ENCODE measurements at places on chromosomes 2 and 18.

DNA sequence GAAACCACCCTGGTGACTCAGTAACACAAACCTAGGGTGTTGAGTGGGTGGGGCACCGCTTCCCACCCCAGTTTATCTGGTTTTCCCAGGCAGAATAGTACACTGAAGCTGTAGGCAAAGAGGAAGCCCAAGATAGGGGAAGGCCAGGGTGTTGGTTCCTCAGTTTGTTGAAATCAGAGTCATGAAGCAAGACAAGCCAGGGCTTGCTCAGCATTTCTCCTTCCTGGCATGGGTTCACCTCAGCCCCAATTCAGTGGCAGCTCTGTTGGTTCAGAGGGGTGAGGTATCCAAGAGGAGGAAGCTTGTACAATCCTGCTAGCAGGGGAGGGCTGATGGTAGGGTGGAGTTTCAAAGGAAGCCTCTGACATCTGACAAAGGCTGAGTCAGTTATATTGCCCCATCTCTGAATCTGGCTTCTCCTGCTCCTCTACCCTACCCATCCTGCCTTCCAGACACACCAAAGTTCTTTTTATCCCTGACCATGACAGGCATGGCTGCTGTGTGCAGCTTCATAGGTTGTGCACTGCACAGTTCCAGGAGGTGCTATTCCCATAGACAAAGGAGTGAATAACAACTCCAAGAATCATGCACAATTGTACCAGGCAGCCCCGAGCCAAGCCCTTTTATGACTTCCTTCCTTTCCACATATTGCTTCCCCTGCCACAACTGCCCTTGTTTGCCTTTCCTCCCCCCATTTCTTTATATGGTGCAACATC, 24.9 kb upstream of the RAB10 start:
- DNase-seq = no peak

DNA sequence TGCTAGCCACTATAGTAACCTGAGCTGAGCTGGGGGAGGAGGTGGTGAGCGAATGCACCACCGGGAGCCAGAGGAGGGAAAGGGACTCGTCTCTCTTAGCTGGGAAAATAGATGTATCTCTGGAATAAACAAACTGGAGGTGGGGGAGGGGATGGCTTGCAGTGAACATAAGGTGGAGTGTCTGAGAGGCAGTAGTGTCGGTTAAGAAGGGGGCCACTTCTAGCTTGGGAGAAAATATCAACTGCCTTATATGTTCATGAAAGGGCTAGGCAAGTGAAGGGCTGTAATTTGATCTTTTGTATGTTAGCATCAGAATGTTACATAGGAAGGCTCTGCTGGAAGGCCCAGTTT, 2.2 kb downstream of the SETBP1 start:
- DNase-seq = no peak

GRCh38 chr2:118810766-118811165, 36.7 kb downstream of the EN1 start:
- DNase-seq = no peak

DNA sequence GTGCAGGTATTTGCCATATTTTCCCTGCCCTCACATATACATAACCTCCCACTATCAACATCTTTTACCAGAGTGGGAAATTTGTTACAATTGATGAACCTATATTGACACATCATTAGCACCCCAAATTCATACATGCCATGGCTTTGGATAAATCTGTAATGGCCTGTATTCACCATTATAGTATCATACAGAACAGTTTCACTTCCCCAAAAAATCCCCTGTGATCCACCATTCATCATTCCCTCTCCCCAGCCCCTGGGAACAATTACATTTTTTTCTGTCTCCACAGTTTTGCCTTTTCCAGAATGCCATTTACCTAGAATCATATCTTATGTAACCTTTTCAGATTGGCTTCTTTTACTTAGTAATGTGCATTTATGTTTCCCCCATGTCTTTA, 494.5 kb downstream of the RNF144A start:
- no peak for DNase-seq

- no peak for DNase-seq
Measured at GRCh38 chr2:55721596-55722215, 28.1 kb upstream of the PNPT1 start.

- DNase-seq = no peak
Measured at GRCh38 chr2:83594241-83595120, 864.6 kb downstream of the SUCLG1 start.

GRCh38 chr2:130359466-130359865, 3.6 kb downstream of the PTPN18 start:
- DNase-seq = no peak

DNA sequence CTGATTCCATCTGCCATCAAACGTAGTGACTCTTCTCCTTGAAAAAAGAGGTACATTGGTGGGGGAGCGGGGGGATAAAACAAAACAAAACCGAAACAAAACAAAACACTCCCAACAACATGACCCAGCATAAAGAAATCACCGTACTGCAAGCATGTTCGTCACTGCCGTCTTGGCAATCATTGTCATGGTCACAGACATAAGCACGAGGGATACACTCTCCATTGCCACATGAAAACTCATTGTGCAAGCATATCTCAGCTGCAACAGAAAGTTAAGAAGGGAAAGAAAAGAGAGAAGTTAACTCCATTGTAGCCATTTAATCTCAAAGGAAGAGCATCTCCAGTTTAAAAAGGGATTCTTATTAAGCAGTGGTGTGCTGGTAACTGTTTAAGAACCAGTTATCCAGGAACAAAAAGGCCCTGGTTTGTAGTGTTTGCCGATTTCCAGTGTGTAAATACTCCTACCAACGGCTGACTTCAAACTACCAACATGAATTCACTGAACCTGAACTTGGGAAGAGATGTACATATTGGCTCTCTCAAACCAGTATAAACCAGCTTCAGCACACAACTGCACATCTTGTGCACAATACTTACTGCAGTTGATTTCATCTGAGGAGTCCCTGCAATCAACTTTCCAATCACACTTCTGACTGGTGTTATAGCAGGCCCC, 68.2 kb downstream of the LRP2 start:
- no peak for DNase-seq

DNA sequence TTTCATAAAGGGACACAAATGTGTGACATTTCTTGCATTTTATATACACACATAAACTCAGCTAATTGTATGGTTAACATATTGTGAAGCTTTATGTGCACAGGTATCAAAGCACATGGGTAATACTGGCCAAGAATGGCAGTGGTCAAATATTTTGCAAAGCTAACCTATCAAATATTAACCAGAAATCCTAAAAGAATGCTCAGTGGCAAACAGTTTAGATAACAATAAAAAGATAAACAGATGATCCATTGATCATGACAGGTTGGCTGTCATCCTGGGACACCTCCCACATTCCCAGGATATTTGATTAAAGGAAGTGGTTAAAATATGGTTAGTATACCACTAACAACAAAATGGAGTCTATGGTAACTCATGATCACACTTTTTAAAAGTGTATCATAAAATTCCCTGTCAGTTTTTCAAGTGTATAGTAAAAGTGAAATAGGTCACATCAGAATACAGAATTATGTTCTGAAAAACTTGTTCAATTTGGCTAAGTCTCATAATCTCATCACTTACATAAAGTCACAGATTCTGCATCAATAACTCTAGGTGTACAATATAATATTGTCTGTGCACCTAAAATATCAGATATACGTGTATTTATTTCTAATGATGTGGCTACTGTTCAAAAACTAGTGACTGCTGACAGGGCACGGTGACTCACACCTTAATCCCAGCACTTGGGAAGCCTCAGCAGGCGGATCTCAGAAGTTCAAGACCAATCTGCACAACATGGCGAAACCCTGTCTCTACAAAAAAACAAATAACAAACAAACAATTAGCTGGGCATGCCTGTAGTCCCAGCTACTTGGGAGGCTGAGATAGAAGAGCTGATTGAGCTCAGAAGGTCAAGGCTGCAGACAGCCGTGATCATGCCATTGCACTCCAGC, 48.9 kb downstream of the CDH2 start:
- no peak for DNase-seq

GRCh38 chr2:113124984-113125855, 2.2 kb upstream of the IL1RN start:
- DNase-seq = no peak

GRCh38 chr2:128995086-128995485, 676.4 kb upstream of the HS6ST1 start:
- DNase-seq = no peak

DNA sequence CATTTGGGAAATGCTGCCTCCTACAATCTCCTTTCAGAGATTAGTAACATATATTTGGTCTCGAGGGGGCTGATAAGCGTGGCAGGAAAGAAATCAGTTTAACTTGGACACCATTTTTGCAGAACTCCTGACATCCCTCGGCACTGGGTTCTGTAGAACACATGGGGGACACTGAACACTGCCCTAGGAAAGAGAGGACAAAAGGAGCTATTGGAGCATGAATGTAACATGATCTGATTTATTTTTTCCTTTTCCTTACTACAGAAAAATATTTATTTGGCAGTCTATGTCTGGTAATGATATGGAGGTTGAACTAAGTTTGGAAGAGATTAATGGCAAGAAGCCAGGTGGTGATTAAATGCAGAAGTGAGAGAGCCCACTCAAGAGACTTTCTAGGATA, 153.8 kb downstream of the AFF3 start:
- DNase-seq = no peak

GRCh38 chr2:101736861-101737291, 39.4 kb downstream of the MAP4K4 start:
- no peak for DNase-seq

DNA sequence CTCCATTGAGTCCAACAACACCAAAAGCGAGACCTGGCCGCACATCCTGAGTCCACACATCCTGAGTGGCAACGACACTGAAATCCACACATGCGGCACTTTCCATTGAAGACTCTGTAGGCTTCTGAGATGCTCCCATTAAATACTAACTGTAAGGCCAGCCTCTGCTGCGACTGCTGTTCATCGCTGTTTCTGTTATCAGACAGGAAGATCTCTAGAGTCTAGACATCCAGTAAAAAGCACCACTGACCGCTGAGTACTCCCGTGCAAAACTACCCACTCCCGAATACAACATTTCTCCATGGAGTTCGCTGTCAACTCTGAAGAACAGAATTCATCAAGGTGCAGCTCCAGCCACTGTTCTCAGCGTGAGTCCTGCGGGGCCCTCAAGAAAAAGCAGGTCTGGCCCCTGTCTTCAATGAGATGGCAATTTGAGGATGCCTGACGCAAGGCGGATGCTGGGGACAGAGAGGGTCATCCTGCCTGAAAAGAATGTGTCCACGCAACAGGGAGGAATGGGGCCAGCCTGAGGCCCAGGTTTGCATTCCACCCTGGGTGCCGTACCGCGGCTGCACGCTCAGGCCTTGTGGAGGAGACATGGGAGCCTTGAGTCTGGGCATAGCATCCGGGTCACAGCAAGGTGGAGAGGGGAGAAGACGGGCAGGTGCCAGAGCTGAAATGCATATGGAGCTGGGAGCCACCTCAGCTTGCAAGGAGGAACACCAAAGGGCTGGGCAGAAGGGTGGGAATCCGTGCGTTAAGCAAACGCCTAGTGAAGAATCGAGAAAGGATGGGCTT, 61.9 kb downstream of the ZNF516 start:
- no peak for DNase-seq

- no peak for DNase-seq
Measured at GRCh38 chr18:76406791-76407190, 88.3 kb downstream of the ZNF516 start.

- DNase-seq = no peak
Measured at GRCh38 chr18:64017870-64018269, 48.0 kb downstream of the SERPINB8 start.

DNA sequence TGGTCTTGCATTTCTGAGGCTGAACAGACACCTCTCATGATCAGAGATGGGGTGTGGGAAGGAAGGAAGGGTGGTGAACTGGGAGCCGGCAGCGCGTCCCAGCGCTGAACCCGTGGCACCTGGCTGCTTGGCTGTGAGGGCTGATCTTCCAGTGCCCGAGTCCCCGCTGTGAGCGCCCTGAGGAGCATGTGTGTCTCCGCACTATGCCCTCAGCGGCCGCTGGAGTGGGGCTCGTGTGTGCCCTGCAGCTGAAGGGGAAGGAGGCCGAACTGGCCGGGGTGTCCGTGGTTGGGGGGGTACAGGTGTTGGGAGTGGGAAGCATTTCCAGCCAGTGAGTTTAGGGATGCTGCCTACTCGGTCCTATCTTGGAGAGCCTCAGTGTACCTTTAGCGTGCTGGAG, 82.2 kb downstream of the LDLRAD4 start:
- DNase-seq = no peak

DNA sequence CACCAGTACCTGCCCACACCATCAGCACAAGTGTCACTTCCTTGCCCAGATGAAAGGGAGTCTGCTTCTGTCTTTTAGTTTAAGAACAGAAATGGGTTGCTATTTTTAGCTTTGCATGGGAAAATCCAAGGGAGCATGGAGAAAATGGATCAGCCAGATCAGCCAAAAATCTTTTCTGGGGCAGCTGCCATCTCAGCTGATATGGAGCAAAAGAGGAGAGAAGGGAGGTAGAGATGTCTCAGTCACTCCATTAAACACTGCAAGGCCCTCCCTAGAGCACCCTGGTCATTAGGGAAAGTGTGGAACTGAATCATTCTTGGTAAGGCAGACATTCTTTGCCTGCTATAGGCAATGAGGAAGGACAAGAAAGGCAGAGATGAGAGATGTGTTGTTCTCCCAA, 79.9 kb downstream of the CTAGE1 start:
- no peak for DNase-seq

DNA sequence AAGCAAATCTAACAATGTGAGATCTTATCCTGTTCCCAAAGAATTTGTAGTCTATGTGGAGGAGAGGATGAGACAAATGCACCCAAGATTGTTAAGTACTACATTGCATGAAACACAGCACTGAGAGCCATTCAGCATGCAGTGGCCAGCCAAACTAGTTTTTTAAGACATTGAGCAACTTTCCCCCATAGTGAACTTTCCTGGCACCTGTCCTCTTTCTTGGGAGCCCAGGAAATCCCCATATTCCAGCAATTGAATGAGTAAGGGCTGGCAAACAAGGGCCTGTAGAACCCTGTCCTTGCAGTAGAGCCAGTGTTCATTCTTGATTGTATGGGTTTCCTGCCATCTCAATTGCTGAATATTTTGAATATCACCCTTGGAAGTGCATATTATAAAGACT, 58.8 kb upstream of the FIGN start:
- no peak for DNase-seq

DNA sequence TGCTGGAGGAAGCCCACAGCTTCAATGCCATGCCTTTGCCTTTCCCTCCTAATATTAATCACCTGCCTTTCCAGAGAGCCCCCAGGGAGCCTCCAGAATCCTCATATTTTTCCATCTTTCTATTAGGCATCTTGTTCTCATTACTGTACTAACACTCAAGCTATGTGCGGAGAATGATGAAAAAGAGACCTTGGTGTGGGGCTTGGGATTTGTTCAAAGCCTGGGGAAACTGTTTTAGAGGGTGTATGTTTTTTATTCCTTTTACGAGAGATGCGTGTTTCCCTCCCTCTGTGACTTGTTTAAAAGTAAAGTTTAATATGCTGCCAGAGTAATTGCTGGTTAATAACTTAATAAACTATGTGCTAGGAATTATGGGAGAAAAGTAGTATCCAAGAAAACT, 102.4 kb upstream of the ZFP36L2 start:
- no peak for DNase-seq

DNA sequence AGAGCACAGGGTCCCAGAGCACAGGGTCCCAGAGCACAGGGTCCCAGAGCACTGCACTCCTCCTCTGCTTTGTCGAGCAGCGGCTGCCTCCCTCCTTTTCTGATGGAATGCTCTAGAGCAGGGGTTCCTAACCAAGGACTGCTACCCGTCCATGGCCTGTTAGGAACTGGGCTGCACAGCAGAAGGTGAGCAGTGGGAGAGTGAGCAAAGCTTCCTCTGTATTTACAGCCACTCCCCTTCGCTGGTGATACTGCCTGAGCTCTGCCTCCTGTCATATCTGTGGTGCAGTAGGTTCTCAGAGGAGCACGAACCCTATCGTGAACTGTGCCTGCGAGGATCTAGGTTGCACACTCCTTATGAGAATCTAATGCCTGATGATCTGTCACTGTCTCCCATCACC, 33.1 kb upstream of the ADNP2 start:
- DNase-seq = no peak

All from 8988T (cell line).